ENCODE measurements at places on chromosomes 7 and 10.

- DNase-seq, result no peak
Measured at GRCh38 chr10:18699849-18700840, 40.9 kb downstream of the ARL5B start.

- no peak for DNase-seq
Measured at GRCh38 chr7:33099154-33099940, 9.9 kb downstream of the RP9 start.

GRCh38 chr7:71864130-71864529 is 548.0 kb downstream of the CALN1 start:
- DNase-seq, result no peak

GRCh38 chr10:77899080-77899477 is 27.5 kb downstream of the DLG5 start:
- no peak for DNase-seq

DNA sequence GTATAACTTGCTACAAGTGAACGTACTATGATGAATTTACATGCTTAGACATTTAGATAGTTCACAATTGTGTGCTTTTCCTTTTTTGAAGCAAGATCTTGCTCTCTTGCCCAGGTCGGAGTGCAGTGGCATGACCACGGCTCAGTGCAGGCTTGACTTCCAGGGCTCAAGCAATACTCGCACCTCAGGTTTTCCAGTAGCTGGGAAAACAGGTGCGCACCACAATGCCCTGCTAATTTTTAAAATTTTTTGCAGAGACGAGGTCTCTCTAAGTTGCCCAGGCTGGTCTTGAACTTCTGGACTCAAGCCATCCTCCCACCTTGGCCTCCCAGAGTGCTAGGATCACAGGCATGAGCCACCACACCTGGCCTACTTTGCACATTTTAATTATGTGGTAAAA is 1.8 kb downstream of the GPR15LG start:
- DNase-seq, result no peak

DNA sequence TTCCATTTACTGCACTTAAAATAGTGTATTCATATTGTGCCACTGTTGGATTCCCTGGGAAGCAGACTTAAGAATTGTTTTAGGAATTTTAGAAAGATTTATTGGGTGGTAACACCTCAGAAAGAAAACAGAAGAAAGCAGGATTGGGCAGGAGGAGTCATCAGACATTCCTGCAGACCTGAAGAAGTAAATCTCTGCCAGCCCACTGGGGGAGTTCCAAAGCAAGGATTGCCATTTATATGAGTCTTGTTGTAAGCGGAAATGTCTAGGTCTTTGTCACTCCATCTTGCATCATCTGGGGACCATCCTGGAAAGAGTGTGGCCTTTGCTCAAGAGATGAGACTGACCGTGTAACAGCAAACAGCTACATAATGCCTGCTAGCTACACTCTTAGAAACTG is 947.6 kb upstream of the POT1 start:
- DNase-seq, result no peak

All from LNCaP clone FGC (cell line).